Uterus (tissue), 4 donors: ENCODE measurements at places on chromosomes 12 and 14.
A peak's percentile ranks its signal among the peaks of the same experiment; 100 is the strongest.

DNA sequence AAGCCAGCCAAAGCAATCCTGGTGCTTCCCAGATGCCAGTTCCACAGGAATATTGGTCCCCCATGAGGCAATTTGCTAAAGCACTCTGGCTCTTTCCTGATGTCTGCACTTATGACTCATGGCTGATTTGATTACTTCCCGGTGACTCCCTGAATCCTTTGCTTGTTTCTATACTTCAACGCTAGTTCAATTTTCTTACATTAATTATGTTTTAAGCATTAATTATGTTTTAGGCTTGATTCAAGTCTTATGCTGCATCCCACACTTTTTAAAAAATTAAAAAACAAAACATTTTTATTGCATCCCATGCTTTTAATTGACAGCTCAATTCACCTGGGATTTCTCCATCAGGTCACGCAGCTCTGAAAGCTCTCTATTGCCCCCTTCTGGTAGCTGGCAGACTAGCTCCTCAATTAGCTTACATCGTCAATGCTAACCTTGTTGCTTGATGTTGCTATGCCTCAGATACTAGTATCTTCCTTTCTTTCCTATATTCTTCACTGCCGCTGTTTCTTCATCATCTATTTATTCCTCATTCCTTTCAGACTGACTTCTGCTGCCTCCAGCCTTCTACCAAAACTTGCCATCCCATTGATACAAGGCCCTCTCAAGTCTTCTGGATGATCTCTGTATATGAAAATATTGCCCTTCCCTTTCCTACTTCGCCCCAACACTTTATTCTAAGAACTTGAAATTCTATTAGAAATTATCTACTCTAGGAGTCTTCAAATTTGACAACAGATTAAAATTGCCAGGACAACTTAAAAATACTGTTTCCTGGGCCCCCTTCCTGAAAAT, 32.0 kb downstream of the TSHR start:
- DNase-seq: peak; percentile 77

DNA sequence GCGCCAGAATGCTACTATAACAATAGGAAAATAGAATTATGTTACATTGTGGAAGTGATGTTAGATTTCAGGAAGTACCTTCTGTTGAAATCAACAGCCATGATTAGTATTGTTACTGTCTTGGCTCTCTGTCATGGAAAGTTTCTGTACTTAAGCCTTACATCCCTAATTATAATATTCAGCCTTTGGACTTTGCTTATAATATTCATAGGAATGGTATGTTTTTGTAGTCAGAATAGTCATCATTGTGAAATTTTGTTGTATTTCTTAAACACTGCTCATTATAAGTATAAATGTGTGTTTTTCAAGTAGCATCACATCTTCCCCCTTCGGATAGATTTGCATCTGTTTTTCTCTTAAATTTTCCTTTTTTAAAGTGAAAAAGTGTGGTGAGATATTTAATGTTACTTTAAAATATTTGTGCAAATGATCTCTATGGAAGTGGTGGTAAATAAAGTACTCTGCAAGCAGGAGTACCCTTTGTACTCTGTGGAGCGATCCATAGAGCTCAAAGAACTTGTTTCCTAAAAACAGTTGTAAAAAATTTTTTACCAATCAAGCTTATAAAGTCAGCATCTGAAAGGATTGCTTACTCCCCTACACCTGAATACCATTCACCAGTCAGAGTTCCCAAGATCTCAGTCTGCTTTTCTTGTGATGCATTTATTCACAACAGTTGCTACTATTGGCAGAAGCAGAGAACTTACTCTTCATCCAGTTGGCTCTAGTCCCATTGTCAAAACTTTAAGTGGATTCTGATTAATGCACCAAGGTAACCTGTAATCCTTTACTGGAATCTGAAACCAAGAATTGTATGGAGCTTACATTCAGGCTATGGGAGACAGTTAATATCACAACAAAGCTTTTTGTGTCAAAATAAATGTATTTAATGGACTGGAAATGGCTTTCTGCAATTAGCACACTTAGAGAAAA, 87.8 kb downstream of the RIC8B start:
- DNase-seq: no peak

- DNase-seq: no peak
Observed at GRCh38 chr14:82387699-82388098, 854.0 kb upstream of the SEL1L start.

GRCh38 chr12:130419116-130419515, 81.4 kb downstream of the PIWIL1 start:
- DNase-seq: no peak

DNA sequence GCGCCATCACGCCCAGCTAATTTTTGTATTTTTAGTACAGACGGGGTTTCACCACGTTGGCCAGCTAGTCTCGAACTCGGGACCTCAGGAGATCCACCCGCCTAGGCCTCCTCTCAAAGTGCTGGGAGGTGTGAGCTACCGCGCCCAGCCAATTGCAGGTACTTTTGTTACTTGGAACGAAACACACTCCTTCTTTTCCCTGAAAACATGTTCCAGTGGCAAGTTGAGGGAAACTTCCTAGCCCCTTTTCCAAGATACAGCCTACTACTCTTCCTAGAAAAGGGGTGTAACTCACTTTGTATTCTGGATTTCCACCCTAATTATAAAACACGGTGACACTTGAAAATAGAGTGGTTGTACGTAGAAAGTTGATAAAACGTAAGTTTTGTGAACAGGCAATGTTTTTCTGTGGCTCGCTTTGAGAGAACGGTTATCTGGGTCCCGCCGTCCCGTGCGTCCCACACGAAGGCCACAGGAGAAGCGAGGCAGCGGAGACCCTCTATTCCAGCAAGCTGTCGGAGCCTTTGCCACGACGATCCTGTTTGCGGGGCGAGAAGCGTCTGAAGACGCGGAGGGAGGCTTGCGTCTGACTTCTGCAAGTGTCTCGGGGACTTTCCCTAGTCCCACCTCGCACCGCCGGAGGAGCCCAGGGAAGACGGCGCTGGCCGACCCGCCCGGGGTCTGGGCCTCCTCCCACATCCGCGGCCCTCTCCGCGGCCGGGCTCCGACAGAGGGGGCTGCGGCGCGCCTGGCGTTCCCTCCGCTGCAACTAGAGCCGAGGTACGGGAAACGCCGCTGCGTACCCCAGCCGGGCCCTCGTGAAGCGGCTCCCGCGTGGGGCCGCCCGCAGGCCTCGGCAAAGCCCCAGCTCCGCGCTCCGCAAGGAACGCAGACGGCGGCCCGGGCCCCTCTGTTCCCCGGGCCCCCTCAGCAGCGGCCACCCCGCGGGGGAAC, 745 bp downstream of the CDCA4 start:
- no peak for DNase-seq

GRCh38 chr12:4388662-4389061, 9.2 kb upstream of the FGF23 start:
- no peak for DNase-seq

- no peak for DNase-seq
Observed at GRCh38 chr12:228846-229200, 14.9 kb upstream of the SLC6A12 start.

- no peak for DNase-seq
Observed at GRCh38 chr12:45907955-45908354, 82.4 kb downstream of the SCAF11 start.

- no peak for DNase-seq
Observed at GRCh38 chr12:26114720-26115401, 10.0 kb downstream of the BHLHE41 start.

DNA sequence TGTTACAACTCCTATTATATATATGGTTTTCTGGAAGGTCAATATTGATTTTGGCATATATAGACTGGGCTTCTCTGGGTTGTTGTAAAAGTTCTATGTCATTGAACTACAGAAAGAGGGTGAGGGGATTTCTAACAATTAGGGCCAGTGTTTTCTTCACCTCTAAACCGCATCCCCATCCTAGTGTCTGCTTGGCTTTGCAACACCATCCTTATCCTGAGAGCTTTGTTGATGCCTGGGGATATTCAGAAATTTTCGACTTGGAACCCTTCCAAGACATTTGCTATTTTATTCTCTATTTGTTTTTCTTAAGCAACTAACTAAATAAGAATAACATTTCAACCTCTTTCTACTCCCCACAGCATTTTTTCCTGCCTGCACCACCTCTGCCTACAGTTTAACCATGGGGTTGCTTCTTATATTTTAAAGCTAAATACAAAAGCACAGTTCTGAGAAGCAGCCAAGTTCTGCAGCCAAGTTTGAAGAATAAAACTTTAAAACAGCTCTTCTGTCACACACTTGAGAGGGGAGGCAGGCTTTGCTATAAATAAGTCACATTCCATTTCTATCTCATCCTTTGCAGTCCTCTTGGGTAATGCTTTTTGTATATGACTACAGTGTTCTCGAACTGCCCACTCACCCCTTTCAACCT, 53.4 kb downstream of the RGS6 start:
- no peak for DNase-seq

DNA sequence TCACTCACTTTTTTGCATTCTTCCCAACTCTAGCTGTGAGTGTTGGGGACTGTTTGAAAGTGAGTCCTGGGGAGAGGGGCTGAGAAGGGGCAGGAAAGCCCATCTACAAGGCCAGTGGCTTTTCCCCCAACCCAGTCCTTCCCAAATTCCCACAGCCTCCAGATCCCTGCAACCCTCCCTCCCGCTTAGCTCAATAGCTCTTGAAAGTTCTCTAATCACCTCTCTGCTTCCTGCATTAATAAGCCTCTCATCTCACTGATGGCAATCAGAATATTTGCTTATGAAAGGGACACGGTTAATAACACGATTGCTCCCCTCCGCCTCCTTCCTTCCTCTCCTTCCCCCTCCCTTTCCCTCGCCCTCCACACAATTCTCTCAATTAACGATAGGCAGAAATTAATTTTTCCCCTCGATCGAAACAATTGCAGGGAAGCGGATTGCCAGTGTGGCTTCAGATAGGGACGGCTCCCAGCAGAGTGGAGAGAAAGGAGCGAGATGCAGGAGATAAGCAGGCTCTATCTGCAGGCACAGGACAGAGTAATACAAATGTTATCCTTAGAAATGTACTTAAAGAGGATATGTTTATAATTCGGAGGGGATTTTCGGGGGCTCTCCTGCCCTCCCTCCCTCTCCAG, 15.1 kb upstream of the GPATCH2L start:
- DNase-seq: no peak

DNA sequence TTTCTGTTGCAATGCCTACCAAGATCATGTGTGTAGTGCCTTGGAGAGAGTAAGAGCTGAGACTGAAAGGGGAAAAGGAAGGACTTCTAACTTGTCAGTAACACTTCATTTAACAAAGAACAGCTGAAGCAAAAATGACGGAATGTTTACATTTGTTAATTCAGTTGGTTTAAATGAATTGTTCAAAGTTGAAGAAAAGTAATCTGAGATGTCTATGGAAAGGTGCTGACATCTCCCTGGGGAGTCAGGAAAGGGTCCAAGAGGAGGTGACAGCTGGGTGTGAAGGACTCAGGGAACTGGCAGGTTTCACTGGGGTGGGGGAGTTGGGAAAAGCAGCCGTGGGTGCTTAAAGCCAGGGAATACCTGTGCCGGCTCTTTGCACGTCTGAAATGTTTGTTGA, 7.9 kb downstream of the TMEM63C start:
- no peak for DNase-seq

DNA sequence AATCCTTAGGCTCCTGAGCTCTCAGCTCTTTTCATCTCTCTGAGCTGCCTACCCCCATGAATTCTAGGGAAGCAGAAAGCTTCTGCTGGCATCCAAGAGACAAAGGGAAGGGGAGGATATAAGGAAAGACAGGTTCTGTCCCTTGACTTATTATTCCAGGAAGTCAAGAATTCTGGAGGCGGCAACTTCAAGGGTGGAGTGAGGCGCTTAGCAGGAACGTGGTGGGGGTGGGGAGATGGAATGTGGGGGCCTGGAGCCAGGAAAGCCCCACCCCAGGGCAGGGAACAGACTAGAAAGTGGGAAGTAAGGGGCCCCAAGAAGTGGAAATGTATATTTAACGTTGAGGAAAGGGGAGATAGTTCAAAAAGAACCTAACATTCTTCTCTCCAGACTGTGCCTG, 1.4 kb downstream of the CALCOCO1 start:
- no peak for DNase-seq
